Endothelial cell (in vitro differentiated cells): ENCODE measurements at places on chromosomes 13 and 19. TPM values are rescaled to one million over a fixed set of nuclear protein-coding genes. Genes with fewer than 3 reads are reported as not detected.

DHDH gene
- 1.0 TPM for total RNA-seq

NKPD1 gene
- total RNA-seq = 0.67 TPM

KLK10 gene
- 11.1 TPM for total RNA-seq

ZNF132 gene
- 1.2 TPM for total RNA-seq

ACP7 gene
- total RNA-seq = 0.46 TPM

CCDC8 gene
- 13.3 TPM for total RNA-seq

COMMD6 gene
- total RNA-seq = 137 TPM

MCEMP1 gene
- not detected for total RNA-seq

GIPC3 gene
- total RNA-seq = 11.0 TPM

CEACAM8 gene
- not detected for total RNA-seq

IGFL2 gene
- total RNA-seq = not detected

NOTCH3 gene
- 96.8 TPM for total RNA-seq

MYO1F gene
- 3.2 TPM for total RNA-seq

GPR12 gene
- not detected for total RNA-seq

DNA sequence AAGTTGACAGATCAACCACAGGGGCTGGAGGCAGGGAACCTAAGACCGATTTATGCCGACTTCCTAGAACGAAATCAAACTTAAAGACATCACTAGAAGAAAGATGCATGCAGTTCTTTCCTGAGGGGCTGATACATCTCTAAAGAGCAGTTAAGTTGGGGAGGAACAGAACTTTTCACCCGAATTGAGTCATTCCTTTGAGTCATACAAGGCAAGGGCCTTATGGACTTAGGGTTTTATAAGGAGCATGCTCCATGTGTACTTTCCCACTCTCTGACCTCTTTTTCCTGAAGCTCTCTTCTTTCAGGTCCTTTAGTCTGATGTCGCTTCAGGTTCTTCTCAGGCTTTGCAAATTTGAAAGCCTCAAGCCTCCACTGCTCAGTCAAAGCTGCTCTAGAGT lies 7.9 kb upstream of the FBXL3 start:
- H3K4me1 ChIP-seq = peaks cover 5% of the 10 kb centered on the region
- H3K27ac ChIP-seq = no peak overlapping the region
- H3K4me3 ChIP-seq = peak overlapping the region; percentile 31

GRCh38 chr19:18594824-18595373 lies 6.3 kb downstream of the REX1BD start:
- no peak for DNase-seq
- H3K4me1 ChIP-seq = peaks cover 10% of the 10 kb centered on the region
- H3K4me3 ChIP-seq = peak overlapping the region; percentile 63
- H3K27ac ChIP-seq = no peak overlapping the region
- H3K27me3 ChIP-seq = peaks cover 29% of the 10 kb centered on the region

GRCh38 chr19:28980236-28980868 lies 232.6 kb downstream of the UQCRFS1 start:
- no peak for DNase-seq
- peaks cover 3% of the 10 kb centered on the region for H3K4me1 ChIP-seq
- no peaks in the 10 kb centered on the region for H3K36me3 ChIP-seq
- no peak overlapping the region for H3K27ac ChIP-seq

GRCh38 chr13:57673197-57673596 lies 41.7 kb downstream of the PCDH17 start:
- no peaks in the 10 kb centered on the region for H3K27me3 ChIP-seq
- H3K4me1 ChIP-seq = no peaks in the 10 kb centered on the region
- H3K27ac ChIP-seq = no peak overlapping the region
- no peaks in the 10 kb centered on the region for H3K36me3 ChIP-seq
- DNase-seq = no peak
- H3K4me3 ChIP-seq = no peak overlapping the region

- no peaks in the 10 kb centered on the region for H3K4me1 ChIP-seq
- H3K4me3 ChIP-seq = no peak overlapping the region
- DNase-seq = no peak
- H3K36me3 ChIP-seq = no peaks in the 10 kb centered on the region
- H3K27me3 ChIP-seq = no peaks in the 10 kb centered on the region
These were observed 760.4 kb downstream of the SLITRK1 start for GRCh38 chr13:83121896-83122295.

GRCh38 chr19:1009041-1009980 lies 9.1 kb downstream of the GRIN3B start:
- no peak overlapping the region for H3K4me3 ChIP-seq
- H3K27ac ChIP-seq = no peak overlapping the region
- DNase-seq = no peak
- H3K4me1 ChIP-seq = no peaks in the 10 kb centered on the region
- H3K27me3 ChIP-seq = peaks cover 3% of the 10 kb centered on the region
- H3K36me3 ChIP-seq = no peaks in the 10 kb centered on the region

DNA sequence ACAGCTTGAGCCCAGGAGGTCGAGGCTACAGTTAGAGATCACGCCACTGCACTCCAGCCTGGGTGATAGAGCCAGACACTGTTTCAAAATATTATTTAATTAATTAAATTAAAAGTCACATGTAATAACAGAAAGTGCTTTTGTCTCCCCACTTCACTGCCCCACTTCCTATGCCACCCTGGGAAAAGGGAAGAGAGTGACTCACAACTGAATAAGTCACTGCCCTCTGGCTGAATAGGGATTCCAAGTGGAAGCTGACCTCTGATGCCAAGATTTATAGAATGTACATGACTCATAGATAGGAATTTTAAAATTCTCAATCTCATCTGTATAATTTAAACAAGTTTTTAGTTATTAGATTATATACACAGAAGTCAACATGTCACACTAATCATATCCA lies 22.2 kb upstream of the ERVV-1 start:
- DNase-seq = no peak
- H3K4me3 ChIP-seq = no peak overlapping the region
- H3K27ac ChIP-seq = no peak overlapping the region
- peaks cover 7% of the 10 kb centered on the region for H3K27me3 ChIP-seq

- peaks cover 15% of the 10 kb centered on the region for H3K27me3 ChIP-seq
- peak overlapping the region; percentile 75 for H3K27ac ChIP-seq
- peak overlapping the region; percentile 98 for H3K4me3 ChIP-seq
- H3K4me1 ChIP-seq = peaks cover 23% of the 10 kb centered on the region
- no peak for DNase-seq
These were observed 373 bp downstream of the TNFAIP8L1 start for GRCh38 chr19:4639531-4640246.

DNA sequence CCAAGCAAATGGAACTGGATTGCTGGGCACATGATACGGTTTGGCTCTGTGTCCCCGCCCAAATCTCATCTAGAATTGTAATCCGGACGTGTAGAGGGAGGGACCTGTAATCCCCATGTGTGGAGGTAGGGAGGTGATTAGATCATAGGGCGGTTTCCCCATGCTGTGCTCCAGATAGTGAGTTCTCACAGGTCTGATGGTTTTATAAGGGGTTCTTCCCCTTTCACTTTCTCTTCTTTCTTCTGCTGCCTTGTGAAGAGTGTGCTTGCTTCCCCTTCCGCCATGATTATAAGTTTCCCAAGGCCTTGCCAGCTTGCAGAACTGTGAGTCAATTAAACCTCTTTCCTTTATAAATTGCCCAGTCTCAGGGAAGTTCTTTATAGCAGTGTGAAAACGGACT lies 32.6 kb upstream of the MTIF3 start:
- no peaks in the 10 kb centered on the region for H3K27me3 ChIP-seq
- no peak for DNase-seq
- no peak overlapping the region for H3K27ac ChIP-seq
- H3K4me3 ChIP-seq = no peak overlapping the region
- H3K4me1 ChIP-seq = no peaks in the 10 kb centered on the region

DNA sequence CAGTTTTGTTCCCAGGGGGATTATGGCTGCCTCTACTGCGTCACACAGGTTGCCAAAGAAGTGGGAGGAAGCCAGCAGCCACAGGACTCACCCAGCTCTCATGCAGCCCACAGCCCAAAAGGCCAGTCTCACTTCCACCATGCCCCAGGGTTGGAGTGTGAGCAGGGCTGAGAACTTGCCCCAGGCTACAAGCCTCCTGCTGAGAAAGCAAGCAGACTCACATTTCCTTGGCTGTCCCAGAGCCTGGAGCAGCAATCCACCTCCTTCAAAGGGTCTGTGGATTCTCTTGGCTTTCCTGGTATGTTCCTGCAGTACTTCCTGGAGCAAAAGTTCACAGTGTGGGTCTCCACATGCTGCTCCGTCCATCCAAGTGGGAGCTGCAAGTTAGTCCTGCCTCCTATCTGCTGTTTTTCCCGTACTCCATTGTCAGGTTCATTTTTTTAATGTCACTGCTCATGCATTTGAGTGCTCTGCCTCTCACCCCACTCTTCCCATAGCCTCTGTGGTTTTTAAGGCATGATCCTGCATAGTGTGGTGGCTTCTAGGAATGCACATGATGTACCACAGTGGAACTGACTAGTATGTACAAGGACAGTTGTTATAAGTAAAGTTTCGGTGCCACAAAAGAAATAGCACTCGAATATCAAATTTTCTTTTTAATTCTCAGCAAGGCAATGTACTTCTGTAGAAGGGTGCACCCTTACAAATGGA lies 56.2 kb upstream of the ARHGEF7 start:
- DNase-seq = no peak
- H3K4me3 ChIP-seq = no peak overlapping the region
- peaks cover 9% of the 10 kb centered on the region for H3K4me1 ChIP-seq

DNA sequence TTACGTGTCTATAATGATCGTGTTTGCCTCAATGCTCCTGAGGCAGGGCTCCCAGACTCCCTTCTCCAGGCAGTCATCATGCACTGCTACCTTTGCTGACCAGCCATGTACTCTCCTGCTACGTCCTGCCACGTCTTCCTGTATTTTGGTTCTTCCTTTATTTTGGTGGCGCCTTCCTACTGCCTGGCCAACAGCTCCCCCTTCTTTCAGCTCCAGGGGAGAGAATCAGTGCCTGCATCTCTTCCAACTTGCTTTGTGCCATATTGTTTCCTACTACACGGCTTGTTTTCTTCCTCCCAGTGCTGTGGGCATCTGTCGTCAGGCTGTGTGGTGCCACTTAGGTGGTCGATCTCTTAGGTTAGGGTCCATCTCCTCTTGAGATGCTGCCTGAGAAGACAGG lies 96.2 kb downstream of the FGF9 start:
- no peaks in the 10 kb centered on the region for H3K4me1 ChIP-seq
- H3K27ac ChIP-seq = no peak overlapping the region
- H3K4me3 ChIP-seq = no peak overlapping the region

GRCh38 chr13:71827241-71827640 lies 39.8 kb downstream of the DACH1 start:
- H3K36me3 ChIP-seq = no peaks in the 10 kb centered on the region
- DNase-seq = no peak
- no peak overlapping the region for H3K4me3 ChIP-seq
- peaks cover 20% of the 10 kb centered on the region for H3K4me1 ChIP-seq

DNA sequence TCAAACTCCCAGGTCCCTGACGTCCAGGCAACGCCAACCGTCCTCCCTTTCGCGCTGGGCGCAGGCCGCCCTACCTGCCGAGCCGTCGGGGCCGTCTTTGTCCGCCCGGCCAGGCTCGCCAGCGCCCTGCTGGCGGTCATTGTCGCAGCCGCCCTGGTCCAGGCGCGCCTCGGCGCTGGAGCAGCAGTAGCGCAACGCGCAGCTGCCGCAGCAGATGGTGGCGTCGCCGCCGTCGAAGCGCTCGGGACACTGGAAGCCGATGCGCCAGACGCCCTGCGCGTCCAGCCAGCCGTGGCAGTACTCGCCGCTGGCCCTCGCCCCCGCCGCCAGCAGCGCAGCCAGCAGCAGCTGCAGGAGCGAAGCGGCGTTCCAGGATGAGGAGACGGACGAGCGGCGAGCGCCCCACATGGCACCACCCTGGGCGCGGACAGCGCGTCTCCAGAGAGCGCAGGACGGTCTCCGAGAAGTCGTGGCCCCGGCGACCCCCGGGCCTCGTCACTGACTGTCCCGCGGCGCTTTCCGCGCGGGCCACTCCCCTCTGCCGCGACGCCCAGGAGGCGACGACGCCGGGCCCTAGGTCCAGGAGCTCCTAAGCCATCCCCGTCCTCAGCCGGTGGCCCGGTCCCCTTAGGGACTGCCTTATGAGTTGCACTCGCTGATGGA lies 1.1 kb downstream of the SHISA2 start:
- peaks cover 30% of the 10 kb centered on the region for H3K36me3 ChIP-seq
- peak overlapping the region; percentile 98 for H3K4me3 ChIP-seq
- peaks cover 14% of the 10 kb centered on the region for H3K27me3 ChIP-seq
- no peak overlapping the region for H3K27ac ChIP-seq
- DNase-seq = peak; percentile 52
- H3K4me1 ChIP-seq = peaks cover 18% of the 10 kb centered on the region

- no peaks in the 10 kb centered on the region for H3K36me3 ChIP-seq
- H3K4me3 ChIP-seq = no peak overlapping the region
- H3K27ac ChIP-seq = no peak overlapping the region
- H3K27me3 ChIP-seq = no peaks in the 10 kb centered on the region
These were observed 154.2 kb downstream of the ZNF486 start for GRCh38 chr19:20321139-20321763.

GRCh38 chr19:6015841-6016545 lies 38.1 kb upstream of the RANBP3 start:
- H3K27ac ChIP-seq = no peak overlapping the region
- H3K4me3 ChIP-seq = no peak overlapping the region
- no peaks in the 10 kb centered on the region for H3K4me1 ChIP-seq
- no peak for DNase-seq
- H3K27me3 ChIP-seq = peaks cover 12% of the 10 kb centered on the region

DNA sequence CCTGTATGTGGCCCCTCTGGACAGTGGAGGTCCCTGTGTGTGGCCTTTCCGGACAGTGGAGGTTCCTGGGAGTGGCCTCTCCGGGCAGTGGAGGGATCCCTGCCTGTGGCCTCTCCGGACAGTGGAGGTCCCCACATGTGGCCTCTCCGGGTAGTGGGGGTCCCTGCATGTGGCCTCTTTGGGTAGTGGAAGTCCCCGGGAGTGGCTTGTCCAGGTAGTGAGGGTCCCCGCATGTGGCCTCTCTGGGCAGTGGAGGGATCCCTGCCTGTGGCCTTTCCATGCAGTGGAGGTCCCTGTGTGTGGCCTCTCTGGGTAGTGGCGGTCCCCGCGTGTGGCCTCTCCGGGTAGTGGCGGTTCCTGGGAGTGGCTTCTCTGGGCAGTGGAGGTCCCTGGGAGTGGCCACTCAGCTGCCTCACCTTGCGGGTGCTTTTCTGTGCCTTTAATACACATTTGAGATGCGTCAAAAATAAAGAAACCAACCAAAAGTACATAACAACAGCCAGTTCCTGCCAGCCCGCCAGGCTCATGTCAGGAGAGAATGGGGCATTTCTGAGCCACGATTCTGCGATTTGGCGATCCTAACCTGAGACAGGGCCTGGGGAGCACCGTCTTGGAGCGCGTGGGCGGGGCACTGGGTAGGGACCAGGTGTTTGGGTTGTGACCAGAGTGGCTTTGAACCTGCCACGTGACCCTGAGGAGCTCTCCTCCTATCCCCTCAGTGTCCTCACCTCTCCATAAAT lies 194.7 kb downstream of the ZNF536 start:
- H3K27me3 ChIP-seq = peaks cover 8% of the 10 kb centered on the region
- no peak for DNase-seq
- peaks cover 3% of the 10 kb centered on the region for H3K4me1 ChIP-seq
- H3K4me3 ChIP-seq = no peak overlapping the region
- H3K36me3 ChIP-seq = no peaks in the 10 kb centered on the region

- H3K4me3 ChIP-seq = peak overlapping the region; percentile 98
- peak overlapping the region; percentile 99 for H3K27ac ChIP-seq
- H3K4me1 ChIP-seq = peaks cover 60% of the 10 kb centered on the region
These were observed 2.6 kb downstream of the MBNL2 start for GRCh38 chr13:97224544-97225300.

- peaks cover 9% of the 10 kb centered on the region for H3K4me1 ChIP-seq
- no peak for DNase-seq
- H3K27ac ChIP-seq = no peak overlapping the region
- H3K36me3 ChIP-seq = peaks cover 15% of the 10 kb centered on the region
- H3K27me3 ChIP-seq = peaks cover 20% of the 10 kb centered on the region
- no peak overlapping the region for H3K4me3 ChIP-seq
These were observed 10.7 kb downstream of the TPGS1 start for GRCh38 chr19:517721-518597.

GRCh38 chr19:8302734-8303133 lies 5.4 kb downstream of the CD320 start:
- peaks cover 5% of the 10 kb centered on the region for H3K27me3 ChIP-seq
- no peak overlapping the region for H3K4me3 ChIP-seq
- peaks cover 4% of the 10 kb centered on the region for H3K36me3 ChIP-seq
